ENCODE measurements at places on chromosomes 3 and 15.

GRCh38 chr3:4540267-4540666 is 47.1 kb downstream of the ITPR1 start:
- DNase-seq, result no peak

DNA sequence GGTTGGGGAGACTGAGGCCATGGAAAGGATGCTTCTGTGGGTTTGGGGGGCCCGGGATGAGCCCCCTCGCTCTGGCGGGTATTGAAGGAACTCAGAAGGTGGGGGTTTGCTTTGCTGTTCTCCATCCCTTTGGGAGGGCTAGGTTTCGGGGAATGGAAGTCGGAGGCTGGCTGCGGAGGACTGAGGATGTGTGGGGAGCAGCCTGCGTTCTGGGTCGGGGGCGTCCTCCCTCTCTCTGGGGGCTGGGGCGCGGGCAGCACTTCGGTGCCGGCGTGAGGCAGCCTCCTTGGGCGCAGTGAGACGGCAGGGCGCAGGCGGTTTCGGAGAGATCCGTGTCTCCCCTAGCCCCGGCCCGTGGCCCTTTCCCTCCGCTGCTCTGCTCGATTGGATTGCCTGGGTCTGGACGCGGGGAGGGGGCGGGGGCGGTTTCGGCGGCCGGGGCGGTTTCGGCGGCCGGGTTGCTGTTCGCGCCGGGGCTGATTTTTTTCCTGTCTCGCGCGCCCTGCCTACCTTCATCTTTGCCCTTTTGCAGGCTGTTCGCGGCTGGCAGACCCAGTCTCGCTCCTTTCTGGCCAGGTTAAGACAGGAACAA is 1.4 kb downstream of the PTPRG start:
- peak; percentile 41 for DNase-seq

- peak; percentile 74 for DNase-seq
Observed at GRCh38 chr3:152269831-152270734, 1.4 kb downstream of the MBNL1 start.

- DNase-seq, result no peak
Observed at GRCh38 chr3:31562525-31562924, 29.8 kb downstream of the STT3B start.

DNA sequence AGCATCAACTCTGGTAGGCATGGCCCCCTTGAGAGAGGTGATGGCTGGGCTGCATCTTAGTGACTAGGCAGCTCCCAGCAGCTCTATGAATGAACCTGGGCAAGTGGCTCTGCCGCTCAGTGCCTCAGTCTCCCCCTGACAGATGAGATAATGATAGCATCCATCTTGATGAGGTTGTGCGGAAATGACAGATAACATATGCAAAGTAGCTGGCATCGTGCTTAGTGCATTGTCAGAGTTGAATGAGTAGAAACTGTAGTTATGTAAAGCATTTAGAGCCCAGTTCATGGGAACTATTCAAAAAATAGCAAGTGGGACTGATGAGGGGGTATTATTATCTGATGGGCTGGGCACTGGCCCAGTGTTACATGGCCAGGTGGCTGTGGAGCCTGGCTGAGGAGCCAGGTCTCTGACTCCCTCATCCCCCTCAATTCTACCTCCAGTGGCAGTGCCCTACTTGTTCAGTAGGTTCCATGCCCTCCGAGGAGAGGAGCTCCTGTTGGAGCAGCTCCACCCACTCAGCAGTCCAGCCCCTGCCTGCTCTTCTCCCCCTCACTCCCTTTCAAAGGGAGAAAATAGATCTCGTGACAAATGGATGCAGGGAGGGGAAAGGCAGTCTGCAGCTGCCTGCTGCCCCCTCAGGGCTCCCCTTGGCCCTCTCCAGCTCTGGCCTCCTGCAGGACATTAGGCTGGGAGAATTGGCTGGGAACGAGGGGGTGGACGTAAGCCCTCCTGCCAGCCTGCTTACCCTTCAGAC is 6.6 kb downstream of the PRKCD start:
- DNase-seq, result peak; percentile 20

GRCh38 chr3:158535918-158536317 is 35.1 kb upstream of the MLF1 start:
- DNase-seq, result no peak

- no peak for DNase-seq
Observed at GRCh38 chr3:53509494-53509893, 15.1 kb downstream of the CACNA1D start.

GRCh38 chr15:81749716-81750375 is 296.0 kb downstream of the MEX3B start:
- DNase-seq, result no peak

DNA sequence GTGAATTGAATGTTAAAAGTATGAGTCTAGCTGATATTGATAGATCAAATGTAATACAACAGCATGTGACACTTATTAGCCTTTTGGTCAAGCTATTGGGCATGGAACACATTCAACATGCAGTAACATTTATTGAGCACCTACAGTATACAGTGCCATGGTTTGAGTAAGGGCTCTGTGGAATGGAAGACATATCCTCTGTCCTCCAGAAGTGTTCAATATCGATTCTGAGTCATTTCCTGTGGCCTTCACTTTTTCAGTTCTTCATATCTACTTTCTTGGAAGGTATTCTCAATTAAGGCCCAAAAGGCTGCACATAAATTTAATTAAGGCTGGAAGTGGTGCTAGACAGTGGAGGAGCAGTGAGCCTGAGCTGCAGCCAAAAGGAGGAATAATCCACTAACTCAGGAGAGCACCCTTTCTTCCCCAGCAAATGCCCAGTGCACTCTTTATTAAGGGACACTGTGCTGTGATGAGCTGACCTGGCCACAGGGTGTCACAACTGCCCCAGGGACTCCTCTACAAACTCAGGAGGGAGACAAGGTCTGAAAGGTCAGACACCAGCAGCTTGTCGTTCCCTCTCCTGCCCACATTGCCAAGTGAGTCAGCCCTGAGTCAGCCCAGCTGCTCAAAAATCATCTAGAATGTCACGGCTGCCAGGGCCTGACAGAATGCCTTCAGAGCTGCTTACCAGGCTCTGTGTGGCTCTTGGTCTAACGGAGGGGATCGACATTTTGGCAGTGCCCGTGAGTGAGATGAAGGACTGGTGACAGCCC is 544.8 kb downstream of the AGBL1 start:
- DNase-seq, result peak; percentile 62

DNA sequence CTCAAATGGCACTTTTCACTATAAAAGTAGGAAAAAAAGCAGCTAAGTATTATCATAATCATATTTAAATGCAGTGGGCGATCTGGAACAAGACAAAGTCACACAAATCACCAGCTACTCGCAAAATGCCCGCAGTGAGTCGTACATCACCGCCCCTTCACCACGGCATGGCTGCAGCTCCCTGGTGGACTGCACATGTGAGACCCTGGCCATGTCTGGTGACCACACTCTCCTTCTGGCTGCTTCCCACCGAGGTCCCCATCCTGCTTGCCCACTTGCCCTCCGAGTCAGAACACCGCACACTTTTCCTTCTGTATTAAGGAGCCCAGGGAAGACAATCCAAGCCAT is 38.6 kb downstream of the ACAA1 start:
- no peak for DNase-seq

DNA sequence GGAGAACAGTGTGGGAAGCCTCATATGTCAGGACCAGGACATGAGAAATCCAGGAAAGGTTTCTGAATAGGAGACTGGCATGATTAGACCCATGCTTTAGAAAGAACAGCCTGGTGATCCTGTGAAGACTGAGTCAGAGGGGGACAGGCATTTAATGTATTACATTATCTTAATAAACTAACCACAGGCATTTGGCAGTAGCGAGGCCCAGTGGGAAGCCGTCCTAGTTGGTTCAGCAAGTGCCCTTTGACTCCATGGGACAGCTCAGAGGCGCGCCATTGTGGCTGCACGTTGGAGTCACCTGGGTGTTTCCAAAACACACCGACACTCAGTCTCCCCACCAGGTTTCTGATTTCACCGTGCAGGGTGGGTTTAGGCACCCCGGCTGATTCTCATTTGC is 90.5 kb upstream of the DGKG start:
- peak; percentile 77 for DNase-seq

- no peak for DNase-seq
Observed at GRCh38 chr15:64447536-64448315, 12.7 kb upstream of the ZNF609 start.

GRCh38 chr15:66290518-66290917 is 2.9 kb upstream of the DIS3L start:
- no peak for DNase-seq

DNA sequence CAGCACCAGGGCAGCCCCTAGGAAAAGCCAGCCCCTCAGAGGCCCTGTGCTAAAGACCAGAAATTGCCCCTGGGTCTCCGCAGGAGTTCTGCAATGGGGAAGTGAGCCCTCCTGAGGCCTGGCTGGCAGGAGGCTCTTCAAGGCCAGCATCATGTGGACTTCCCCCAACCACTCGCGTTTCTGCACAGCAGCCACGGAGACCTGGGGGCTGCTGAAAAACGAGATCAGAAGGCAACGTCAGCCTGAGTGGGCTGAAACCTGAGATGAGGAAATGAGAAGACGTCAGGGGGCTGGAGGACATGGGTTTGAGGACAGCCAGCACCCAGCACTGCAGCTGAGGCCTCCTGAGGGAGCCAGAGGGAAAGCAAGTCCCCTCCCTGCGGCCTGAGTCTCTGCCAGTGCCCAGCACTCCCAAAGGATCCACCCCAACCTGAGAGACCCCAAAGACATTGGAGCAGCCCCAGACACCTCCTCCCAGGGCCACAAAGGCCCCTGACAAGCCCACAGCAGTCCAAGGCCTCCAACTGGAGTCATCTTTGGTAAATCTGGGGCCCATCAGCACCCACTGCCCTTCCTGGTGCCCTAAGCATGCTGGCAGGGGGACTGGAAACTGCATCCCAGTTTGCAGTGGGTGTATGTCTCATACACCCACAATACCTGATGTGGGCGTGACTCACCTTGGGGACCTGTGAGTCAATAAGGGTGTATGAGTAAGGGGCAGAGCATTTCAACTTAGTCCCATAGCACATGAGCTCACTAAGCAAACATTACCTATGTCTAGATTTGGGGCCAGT is 29.2 kb upstream of the CYP11A1 start:
- no peak for DNase-seq

DNA sequence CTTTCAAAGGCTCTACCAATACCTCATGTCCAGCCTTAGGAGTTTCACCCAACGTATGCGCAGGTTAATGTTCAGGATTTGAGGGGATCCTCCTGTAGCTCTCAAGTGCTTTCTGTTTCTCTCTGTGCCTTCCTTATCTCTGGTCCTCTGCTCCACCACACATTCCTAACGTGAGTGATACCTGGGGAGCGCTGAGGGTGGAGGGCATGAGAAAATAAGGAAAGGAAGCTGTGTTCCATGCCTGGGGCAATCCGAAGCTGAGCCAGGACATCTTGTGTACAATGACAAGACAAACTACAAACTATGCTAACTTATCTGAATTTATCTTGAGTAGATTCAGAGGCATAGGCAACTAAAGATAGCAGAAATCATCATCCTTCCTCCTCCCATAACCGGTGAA is 136.4 kb downstream of the SST start:
- DNase-seq, result no peak

- DNase-seq, result peak; percentile 78
Observed at GRCh38 chr15:80580106-80580505, 115.0 kb upstream of the ABHD17C start.

DNA sequence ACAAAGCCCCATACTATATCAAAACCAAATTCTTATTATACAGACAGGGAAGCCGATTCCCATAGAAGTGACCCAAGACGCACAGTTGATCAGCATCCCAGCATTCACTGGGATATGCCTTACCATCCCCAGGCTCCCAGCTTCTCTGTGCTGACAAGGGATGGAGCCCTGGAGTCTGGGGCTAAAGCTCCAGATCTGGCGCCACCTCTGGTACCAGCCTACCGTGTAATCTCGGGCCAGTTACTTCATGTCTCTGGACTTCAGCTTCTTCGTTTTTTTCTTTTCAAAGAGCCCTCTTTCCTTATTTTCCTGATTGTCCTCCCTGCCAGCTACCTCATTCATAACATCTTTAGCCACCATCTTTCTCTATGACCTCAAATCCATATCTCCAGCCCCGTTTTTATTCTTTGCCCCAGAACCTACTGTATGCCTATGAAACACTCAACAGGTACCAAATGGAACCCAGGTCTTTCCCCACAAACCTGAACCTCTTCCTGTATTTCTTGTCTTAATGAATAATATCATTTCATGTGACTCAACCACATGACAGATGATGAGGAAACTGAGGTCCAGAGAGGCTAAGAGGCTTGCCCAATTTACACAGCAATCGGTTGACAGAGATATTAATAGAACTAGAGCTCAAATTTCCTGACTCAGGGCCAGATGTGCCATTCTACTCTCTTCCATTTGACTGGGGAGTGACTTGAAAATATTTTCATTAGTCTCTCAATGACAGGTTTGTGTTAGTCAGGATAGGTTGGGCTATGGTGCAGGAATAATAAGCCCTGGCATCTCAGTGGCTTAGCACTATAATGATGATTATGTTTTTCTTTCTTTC is 85.4 kb upstream of the TLE3 start:
- no peak for DNase-seq

- DNase-seq, result no peak
Observed at GRCh38 chr3:53554559-53555067, 60.2 kb downstream of the CACNA1D start.

DNA sequence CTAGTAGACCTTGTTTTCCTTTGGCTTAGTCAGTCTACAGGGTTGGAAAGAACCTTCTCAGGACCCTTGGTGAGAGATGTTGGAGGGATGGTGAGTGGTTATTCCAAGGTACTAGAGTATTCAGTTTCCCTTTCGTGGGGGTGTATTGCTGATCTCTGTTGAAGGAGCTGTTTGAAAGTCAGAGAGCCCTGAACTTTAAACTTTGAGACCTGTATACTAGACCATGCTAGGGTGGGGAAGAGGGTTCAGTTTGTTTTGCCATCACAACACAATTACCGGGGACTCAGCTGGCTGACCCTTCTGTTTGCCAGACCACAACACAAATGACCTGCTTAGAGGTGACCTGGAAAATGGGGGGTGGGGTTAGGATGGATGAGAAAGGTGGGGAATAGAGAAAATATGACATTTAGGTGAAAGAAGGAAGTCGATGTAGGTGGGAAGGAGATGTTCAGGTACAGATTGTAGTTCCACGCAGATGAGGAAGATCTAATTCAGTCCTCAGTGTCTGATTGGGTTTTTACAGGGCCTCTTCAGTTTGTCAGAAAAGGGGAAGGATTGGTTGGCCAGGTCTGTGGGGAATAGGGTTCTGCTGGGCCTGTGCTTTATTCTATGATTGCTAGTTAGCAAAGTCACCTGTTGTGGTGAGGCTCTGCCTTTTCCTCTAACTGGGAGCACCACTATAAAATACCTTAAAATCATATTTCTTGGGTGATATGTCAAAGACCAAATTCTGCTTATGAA is 6.8 kb downstream of the UBE2E2 start:
- no peak for DNase-seq

DNA sequence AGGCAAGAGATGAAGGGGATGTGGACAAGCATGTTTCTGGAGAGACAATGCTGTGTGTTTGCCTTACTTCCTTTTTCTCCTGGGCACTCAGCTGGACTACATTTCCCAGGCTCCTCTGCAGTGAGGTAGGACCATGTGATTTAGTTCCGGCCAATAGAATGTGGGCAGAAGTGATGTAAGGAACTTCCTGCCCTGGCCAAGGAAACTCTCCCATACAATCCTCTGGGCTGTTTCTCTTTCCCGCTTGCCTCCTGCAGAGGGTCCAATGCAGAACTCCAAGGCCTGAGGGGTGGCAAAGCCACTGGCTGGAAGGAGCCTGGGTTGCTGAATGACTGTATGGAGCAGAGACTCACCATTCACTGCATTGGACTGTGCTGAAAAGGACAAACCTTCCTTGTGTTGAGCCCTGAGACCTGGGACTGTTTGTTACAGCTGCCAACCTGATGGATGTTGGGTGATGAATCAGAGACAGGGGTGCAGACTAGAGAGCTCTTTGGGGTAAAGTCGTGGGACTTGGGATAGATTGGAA is 82.7 kb upstream of the SLC6A6 start:
- peak; percentile 78 for DNase-seq
